ENCODE measurements at places on chromosomes 16 and 17. TPM values are rescaled to one million over a fixed set of nuclear protein-coding genes. Genes with fewer than 3 reads are reported as not detected.

SLC4A1 gene
- total RNA-seq = not detected

- DNase-seq = no peak
Measured at GRCh38 chr16:66741950-66742808, 9.2 kb downstream of the DYNC1LI2 start.

GRCh38 chr17:44087319-44087718, 16.8 kb downstream of the G6PC3 start:
- DNase-seq = no peak

DNA sequence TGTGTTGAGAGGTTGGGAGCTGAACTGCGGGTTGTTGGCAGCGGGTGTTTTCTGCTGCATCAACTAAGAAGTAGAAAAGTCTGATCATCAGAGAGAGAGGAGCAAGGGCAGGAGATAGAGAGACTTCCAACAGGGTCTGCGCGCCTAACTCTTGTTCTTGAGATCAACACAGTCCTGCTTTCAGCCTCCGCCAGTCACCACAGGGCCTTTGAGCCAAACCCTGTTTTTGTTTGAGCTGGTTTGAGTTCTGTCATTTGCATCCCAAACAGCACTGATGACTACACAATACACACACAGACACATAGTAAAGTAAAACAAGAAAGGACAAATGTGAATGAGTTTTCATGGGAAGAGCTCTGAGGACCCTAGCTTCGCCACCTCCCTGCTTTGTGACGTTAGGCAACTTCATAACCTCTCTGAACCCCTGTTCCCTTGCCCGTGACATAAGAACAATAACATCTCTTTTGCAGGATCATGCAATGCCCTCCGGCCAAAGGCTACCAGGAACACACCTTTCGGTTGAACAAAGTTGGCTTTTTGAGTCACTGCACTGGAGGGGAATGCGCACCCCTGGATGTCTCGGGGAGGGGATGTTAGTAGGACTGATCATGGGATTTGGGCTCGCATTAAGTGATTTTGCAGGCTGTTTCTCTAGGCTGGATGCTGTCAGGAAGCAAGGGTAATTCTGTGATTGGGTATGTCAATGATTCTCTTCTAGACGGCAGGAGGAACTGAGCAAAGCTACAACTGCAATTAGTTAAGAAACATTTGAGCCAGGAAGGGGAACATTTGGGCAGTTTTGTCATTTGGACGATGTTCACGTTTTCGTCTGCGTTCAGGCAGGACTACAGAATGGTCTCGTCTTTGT, 92.3 kb downstream of the C16orf78 start:
- DNase-seq = peak; percentile 20

- no peak for DNase-seq
Measured at GRCh38 chr17:61474235-61474927, 22.2 kb downstream of the TBX4 start.

GRCh38 chr17:27265333-27265732, 28.6 kb upstream of the WSB1 start:
- no peak for DNase-seq

DNA sequence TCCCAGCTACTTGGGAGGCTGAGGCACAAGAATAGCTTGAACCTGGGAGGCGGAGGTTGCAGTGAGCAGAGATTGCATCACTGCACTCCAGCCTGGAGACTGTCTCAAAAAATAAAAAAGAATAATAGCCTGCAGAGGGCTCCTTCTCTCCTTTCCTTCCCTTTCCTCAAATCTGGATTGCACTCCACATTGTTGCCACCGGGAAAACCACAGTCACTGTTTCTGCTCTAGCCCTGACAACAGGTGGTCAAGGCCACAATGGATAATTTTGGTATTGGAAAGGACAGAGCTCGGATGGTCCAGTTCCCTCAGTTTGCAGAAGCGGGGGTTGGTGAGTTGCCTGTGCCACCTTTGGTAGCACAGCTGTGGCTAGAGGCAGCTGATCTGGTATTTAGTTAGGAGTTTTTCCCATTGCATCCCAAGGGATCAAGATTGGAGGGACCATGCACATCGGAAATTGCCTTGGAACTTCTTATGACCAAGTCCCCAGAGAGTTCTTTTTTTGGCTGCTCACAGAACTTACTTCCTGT, 44.7 kb upstream of the PRSS54 start:
- DNase-seq = no peak

ACSM2A gene
- not detected for total RNA-seq

- no peak for DNase-seq
Measured at GRCh38 chr17:76136276-76137000, 4.6 kb downstream of the FOXJ1 start.

TOX3 gene
- total RNA-seq = not detected

KRT27 gene
- not detected for total RNA-seq

DNA sequence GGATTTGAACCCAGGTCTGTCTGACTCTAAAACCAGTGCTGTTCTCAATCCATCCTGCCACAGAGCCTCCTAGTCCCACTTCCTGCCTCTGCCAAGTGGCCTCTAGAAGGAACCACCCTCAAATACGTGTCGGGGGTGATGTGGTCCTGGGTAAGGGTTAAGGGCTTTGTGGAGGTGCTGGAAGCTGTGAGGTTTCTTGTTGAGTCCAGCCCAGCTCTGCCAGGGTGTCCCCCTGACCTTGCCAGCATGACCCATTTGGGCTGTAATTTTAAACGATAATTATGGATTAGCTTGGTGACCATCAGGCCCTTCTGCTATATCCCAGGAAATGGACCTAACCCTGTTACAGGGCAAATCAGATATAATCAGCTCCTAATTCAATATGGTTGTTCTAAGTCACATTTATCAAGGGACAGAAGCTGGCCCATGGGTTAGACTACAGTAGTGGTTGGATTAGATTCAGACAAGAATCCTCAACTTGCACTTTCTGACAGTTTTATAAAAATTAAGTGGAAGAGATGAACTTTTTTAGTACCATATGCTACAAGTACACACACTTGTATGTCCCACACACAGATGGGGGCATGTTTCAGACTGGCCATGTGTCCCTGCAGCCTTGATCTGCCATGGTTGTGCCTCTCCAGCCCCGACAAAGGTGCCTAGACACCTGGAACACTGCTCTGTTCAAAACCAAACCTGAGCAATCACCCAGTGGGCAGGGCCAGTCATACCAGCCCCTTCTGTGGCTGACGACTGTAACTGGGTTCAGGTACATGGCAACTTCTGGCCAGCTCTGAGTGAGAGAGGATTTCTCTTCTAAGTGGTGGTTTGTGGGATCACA, 48.0 kb downstream of the SMPD3 start:
- DNase-seq = no peak

TEN1 gene
- 15.9 TPM for total RNA-seq

- peak; percentile 61 for DNase-seq
Measured at GRCh38 chr17:50051082-50051576, 4.8 kb upstream of the ITGA3 start.

DNA sequence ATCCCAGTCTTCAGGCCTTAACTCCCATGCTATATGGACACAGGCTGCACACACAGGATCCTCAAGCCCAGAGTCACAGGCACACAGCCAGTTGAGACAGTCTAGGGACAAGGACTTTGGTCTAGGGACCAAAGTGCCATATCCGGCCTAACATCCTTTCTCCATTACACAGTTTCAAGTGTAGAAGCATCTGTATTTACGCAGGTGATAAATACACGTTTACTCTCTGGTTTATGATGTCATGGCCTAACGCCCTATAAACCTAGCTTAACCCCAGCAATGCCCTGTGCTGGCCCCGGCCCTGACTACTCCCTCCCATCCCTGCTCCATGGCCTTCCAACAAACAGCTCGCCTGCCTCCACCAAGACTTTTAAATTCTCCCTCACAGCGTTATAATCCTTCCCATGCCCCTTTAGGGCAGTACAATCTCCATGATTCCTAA, 17.1 kb downstream of the CUEDC1 start:
- no peak for DNase-seq

GRCh38 chr17:17041018-17041521, 1.2 kb upstream of the MPRIP start:
- DNase-seq = no peak

- DNase-seq = no peak
Measured at GRCh38 chr17:81164371-81165245, 699 bp upstream of the PVALEF start.

GRCh38 chr16:52740766-52741165, 193.8 kb upstream of the TOX3 start:
- no peak for DNase-seq

KRT39 gene
- not detected for total RNA-seq

PLCG2 gene
- 13.5 TPM for total RNA-seq

CCDC144A gene
- 2.9 TPM for total RNA-seq

- no peak for DNase-seq
Measured at GRCh38 chr17:16585796-16586195, 16.8 kb upstream of the ZNF287 start.

ANKFN1 gene
- total RNA-seq = not detected

DNA sequence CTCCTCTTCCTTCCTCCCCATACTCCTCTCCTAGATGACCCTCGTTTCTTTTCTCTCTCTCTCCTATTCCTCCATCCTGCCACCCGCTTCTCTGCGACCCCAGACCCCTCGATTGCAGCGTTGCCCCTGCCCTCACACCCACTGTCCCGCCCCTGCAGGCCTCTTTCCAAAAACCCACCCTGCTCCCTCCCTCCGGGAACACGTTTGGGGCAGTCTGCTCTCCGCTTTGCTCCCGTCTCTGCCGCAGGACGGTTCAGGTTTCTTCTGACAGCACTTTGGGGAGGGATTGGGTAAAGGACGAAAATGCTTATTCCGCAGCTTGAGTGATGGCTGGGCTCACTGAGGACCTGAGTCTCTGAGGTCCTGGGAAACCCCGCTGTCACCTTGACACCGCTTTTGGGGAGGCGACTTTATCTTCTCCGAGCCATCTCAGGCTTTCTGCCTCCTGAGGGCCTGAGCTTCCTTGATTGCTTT, 690 bp downstream of the NDE1 start:
- peak; percentile 45 for DNase-seq

TBC1D3H gene
- 2.6 TPM for total RNA-seq

DNA sequence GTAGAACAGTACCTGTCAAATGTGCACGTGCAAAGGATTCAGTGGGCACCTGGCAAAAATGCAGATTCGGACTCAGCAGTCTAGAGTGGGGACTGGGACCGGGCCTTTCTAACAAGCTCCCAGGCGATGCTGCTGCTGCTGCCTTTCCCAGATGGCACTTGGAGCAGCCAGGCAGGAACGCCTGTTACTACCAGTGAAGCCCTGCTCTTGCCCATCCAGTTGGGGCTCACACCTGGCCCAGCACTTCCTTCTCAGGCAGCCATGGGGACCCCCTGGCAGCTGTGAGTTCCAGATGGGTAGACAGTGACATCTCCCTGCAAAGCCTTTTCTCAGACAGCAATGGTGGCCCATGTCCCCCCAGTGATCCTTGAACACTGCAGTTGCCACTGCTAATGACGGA, 30.4 kb downstream of the KDM8 start:
- DNase-seq = no peak

Measured in activated naive CD8-positive, alpha-beta T cell treated with anti-CD3 and anti-CD28 coated beads, Interleukin-2, amount 10 ng/mL, durations not matched to agents 7 days and 5 days (primary cell).